ENCODE measurements at places on chromosomes 5 and 9. TPM values are rescaled to one million over a fixed set of nuclear protein-coding genes. Genes with fewer than 3 reads are reported as not detected.

DNA sequence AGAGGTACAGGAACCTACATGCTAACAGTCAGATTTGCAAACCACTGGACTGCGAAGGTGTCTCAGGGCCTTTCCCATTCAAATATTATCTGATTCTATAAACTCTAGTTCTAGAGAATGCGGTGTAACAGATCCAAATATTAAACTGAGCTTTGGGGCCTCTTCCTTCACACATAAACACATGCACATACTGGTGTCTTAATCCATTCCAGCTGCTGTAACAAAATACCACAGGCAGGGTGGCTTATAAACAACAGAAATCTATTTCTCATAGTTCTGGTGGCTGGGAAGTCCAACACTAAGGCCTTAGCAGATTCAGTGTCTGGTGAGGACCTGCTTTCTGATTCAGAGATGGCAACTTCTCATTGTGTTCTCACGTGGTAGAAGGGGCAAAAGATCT lies 30.2 kb downstream of the RETREG1 start:
- DNase-seq, result no peak

Gene ESM1
- polyA plus RNA-seq, result 5.6 TPM

DNA sequence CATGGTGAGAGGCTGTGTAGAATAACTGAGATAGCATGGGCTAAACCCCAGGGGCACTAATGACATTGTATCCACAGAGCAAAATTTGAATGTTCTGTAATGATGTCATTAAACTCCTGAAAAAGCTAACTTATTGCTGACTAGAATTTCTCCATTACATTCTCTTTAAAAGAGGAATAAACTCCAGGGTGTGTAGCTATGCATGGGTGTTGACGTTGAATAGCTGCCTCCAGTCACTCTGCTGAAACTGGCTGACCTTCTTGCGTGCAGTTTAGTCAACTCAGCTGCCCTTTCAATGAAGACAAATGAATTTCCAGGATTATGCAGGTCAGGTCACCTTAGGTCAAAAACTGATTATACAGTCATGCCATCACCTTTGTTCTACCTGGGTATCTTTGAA lies 617.5 kb upstream of the WWC1 start:
- no peak for DNase-seq

Gene ORM1
- not detected for polyA plus RNA-seq

Gene CTXN3
- polyA plus RNA-seq, result not detected

Gene SPATA31C2
- polyA plus RNA-seq, result not detected

Gene QRFP
- not detected for polyA plus RNA-seq

Gene NR4A3
- polyA plus RNA-seq, result 0.37 TPM

DNA sequence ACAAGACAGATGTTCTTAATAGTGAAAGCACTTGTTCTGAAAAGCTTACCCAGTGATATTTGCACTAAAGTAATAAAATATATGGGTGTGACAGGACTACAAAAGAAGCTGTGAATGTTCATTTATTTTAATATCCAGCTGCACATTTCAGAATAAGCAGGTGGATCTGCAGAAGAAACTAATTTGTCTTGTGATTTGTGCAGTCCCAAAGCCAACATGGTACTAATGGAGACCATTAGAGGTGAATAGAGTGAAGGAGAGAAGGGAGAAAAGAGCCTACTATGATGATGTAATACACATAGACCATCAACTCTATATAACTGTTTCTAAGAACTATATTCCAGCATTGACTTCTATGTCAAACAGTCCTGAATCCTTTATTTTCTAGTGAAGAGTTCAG lies 362.8 kb downstream of the ISL1 start:
- DNase-seq, result no peak

Gene RALGPS1
- 2.8 TPM for polyA plus RNA-seq

DNA sequence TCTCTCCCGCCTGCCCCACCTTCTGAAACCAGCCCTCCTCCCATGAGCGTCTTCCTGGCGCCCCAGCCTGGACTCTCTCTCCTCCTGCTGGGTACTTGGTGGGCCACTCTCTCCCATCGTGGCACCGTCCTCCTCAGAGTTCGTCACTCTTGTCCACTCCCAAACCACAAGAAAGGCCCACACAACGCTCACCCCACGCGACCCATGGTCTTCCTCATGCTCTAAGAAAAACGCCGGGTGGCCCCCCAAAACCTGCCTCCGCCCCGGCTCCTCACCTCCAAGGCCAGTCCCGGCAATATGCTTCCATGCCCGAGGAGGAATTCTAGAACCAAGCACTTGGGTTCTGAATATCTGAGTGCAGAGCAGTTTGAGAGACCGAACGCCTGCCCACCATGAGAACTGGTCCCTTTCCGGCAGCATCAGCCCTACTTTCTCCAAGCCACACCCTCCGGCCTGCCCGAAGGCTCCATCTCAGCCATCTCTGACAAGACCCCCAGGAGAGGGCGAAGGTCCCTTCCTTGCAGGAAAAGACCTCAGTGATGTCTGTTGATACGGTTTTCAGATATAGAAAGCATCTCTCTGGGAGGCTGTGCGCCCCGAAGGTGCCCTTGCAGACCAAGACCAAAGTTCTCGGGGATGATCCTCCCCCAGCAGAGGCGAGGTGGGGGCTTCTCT lies 15.0 kb downstream of the SLC6A3 start:
- no peak for DNase-seq

Gene MLANA
- polyA plus RNA-seq, result not detected

Gene CCDC69
- 0.48 TPM for polyA plus RNA-seq

GRCh38 chr9:36298566-36298965 lies 40.3 kb upstream of the GNE start:
- DNase-seq, result peak; percentile 25

DNA sequence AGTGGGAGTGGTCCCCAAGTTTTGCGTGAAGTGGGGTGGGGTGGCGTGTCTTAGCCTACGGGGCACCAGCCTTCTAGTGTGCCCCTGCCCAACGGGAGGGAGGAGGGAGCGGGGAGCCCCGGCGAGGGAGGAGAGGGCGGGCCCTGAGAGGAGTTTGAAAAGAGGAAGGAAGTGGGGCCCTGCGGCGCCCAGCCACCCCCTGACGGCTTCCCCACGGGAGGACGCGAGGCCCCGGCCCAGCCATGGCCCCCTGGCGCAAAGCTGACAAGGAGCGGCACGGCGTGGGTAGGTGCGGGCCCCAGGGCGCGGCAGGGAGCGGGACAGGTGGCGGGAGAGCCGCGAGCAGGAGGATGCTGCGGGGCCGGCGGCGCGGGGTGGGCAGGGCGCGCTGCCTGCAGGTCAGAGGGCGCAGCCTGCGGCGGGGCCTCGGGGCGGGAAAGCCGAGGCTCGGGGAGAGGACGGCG lies at the start of gene DOCK2:
TSS of gene DOCK2 (plus strand) at position 191 of the 464 bp plus-strand sequence. CDS start at position 243, 52 bp downstream.
- DNase-seq, result no peak

DNA sequence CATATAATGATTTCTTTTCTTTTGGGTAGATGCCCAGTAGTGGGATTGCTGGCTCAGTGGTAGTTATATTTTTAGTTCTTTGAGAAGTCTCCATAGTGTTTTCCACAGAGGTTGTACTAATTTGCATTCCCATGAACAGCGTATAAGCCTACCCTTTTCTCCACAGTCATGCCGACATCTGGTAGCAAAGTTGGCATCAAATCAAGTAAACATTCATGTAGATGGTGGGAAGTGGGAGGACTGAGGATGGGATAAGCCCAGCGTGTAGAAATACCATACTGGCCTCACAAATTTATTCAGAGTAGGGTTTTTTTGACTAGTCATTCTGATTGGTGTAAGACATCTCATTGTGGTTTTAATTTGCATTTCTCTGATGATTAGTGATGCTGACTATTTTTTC lies 115.4 kb downstream of the EGFLAM start:
- peak; percentile 6 for DNase-seq

Gene ZNF366
- polyA plus RNA-seq, result not detected

Gene FCHSD1
- polyA plus RNA-seq, result 62.1 TPM

DNA sequence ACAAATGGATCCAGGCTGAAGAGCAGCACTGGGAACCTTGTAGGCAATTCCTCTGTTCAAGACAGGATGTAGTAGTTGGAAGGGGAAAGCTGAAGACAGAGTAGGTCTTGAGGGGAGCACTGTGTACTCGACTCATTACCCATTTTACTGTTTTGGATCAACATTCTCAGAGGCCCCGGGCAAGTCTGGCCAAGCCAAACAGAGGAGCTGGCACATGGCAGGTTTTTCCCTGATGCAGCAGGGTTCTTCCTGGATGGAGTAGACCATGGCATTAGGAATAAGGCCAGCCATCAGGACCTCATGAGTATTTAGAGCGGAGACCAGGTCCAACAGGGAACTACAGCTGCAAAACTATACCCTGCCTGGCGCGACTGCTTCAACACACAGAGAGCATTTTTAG lies 4.4 kb downstream of the SVEP1 start:
- no peak for DNase-seq

Gene CATSPER3
- 0.12 TPM for polyA plus RNA-seq

DNA sequence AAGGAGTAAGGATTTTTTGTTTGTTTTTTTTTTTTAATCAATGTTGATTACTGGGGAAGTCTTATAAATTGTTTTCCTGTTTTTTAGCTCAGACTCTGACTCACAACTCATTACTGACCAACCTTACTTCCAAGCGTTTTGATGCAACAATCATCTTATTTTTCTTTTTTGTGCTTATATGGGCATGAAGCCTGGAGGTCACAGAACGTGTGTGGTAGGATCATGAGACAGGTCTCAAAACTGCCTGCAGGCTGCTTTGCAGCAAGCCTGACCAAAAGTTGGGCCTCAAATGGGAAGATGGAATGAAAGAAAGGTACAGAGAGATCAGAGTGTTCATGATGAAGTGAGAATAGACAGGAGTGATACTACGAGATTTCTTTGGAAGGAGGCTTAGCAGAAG lies 38.5 kb downstream of the SNCAIP start:
- DNase-seq, result no peak

GRCh38 chr5:139960723-139961383 lies 82.2 kb downstream of the NRG2 start:
- DNase-seq, result no peak

Gene PCDHA4
- 0.02 TPM for polyA plus RNA-seq

Gene FOXD4L6
- polyA plus RNA-seq, result not detected

- DNase-seq, result peak; percentile 62
These were observed 218.1 kb downstream of the AOPEP start for GRCh38 chr9:94944626-94945025.

Gene KCNV2
- not detected for polyA plus RNA-seq

DNA sequence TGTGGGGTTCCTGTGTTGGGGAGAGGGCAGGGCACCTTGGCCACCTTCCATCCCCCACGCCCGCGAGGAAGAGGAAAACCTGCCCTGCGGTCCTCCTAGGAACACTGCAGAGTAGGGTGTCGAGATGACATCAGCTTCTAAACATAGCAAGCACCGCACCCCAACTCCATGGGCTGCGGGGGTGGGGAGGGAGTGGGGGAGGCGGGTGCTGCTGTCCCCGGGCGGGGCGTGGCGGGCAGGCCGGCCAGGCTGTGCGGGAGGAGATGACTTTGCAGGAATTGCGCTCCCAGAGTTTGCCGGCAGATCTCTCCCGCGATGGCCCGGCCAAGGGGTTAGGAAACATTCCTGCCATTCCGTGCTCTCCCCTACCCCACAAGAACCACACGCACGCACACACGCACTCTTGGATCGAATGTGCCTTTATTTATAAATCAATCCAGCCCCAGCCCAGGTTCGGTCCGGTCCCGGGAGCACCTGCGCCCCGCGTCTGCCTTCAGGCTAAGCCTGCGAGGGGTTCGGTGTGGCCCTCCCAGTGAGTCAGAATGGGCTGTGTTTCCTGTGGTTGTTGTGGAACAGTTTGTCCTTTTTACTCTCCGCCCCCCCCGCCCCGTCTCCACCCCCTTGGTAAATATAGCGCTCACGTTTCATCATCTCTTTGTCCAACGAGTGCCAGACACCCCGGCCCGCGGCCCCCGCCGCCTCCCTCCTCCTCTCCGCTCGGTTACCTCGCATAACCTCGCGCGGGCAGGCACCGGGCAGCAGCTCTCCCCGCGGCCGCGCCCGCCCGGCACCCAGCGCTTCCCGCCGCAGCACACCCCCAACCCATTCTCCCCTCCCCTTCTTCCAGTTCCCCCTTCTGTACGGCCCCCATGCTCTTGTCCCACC lies 5.3 kb upstream of the KLF9 start:
- peak; percentile 96 for DNase-seq

Gene PKD2L2
- not detected for polyA plus RNA-seq

Gene IFNA21
- polyA plus RNA-seq, result not detected

- peak; percentile 61 for DNase-seq
These were observed at the start of gene GADD45G for GRCh38 chr9:89604729-89605464. GADD45G (plus strand) TSS chr9:89605012; CDS start chr9:89605122, 110 bp downstream.

GRCh38 chr9:3348169-3348568 lies 177.6 kb downstream of the RFX3 start:
- DNase-seq, result no peak

DNA sequence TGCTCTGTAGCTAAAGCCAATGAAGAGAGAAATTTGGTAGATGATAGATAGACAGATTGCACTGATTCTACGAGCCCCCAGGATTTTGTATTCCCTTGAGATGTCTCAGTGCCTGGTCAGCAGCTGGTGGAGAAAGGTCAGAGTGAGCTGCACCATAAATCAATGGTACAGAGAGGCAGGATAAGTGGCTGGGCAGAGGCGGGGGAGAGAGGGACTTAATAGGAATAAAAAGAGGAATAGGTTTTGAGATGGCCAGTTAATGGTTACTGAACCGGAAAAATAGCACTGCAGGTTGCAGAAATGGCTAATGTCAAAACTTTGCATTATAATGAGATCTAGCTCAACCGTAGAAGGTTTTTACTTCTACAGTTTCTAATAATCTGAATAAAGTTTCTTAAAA lies 47.9 kb upstream of the SLC12A2 start:
- no peak for DNase-seq

Gene NDFIP1
- 10.7 TPM for polyA plus RNA-seq

Gene SPINK7
- not detected for polyA plus RNA-seq

- DNase-seq, result peak; percentile 45
These were observed 3.6 kb downstream of the RPL12 start for GRCh38 chr9:127447416-127448111.

Gene PRELID1
- 277 TPM for polyA plus RNA-seq

GRCh38 chr5:173829826-173830225 lies 58.3 kb upstream of the CPEB4 start:
- peak; percentile 40 for DNase-seq

- DNase-seq, result no peak
These were observed 361.6 kb upstream of the WWC1 start for GRCh38 chr5:167929841-167930240.

GRCh38 chr5:98372351-98372750 lies 401.1 kb upstream of the RGMB start:
- peak; percentile 18 for DNase-seq

Gene FYB1
- polyA plus RNA-seq, result not detected

- no peak for DNase-seq
These were observed 319.0 kb downstream of the EBF1 start for GRCh38 chr5:158780656-158781237.

- DNase-seq, result no peak
These were observed 5.8 kb downstream of the PSMB7 start for GRCh38 chr9:124409410-124409809.

Measured in IMR-90 (cell line).